ENCODE measurements at places on chromosomes 12 and 14. TPM values are rescaled to one million over a fixed set of nuclear protein-coding genes. Genes with fewer than 3 reads are reported as not detected.
A peak's percentile ranks its signal among the peaks of the same experiment; 100 is the strongest.

DNA sequence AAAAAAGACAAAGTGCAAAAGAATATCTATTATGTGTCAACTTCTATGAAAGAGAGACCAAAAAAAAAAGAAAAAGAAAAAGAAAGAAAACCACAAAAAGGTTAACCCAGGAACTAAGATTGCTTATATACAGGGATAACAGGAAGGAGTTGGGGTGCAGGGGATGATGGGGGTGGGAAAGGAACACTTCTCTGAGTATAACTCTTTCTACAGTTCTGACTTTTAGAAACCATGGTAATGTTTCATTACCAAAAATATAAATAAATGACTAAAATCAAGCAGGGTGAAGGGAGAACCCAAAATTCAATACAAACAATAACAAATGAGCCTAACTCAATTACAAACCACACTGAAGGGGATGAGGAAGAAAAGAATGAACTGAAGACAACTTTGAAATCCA is 9.1 kb downstream of the IFNG-AS1 start:
- DNase-seq, result no peak

DNA sequence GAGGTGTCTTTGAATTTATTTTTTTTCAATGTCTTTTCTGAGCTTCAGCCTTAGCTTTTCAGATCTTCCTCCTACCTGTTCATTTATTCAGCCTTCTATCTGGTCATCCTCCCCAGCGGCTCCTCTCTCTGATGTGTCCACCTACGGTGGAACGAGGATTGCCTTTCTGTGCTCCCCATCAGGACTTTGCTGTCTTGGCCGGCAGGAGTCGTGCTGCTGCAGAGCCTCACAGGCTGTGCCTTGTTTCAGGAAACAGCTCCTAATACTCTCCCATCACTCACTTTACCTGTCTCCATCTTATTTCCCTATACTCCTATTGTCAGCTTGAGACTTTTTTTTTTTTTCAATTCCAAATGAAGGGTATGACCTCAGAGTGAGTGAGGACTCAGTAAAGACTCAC is 76.9 kb downstream of the KICS2 start:
- DNase-seq, result no peak

- peak; percentile 13 for DNase-seq
Observed at GRCh38 chr12:55932551-55932910, 1.6 kb downstream of the DGKA start.

- no peak for DNase-seq
Observed at GRCh38 chr12:49651855-49652254, 28.5 kb downstream of the PRPF40B start.

CEP83 gene
- total RNA-seq, result 41.8 TPM
